ENCODE measurements at places on chromosomes 4 and X.

DNA sequence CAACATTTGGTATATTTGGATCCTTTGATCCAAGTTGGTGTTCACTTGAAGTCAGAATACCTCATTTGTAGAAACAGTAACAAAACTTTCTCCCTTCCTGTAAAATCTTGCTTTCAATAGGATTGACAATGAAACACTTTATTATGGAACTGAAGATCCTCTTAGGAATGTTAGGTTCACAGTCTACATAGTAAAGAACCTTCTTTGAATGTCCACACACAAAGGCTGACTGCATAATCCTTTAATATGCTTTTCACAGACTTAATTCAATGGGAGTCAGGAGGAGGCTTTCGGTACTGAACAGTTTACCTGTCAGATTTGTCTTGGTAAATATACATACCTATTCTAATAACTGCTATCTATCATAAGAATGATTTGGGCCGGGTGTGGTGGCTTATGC lies 188.5 kb downstream of the SPRY1 start:
- DNase-seq, result no peak

DNA sequence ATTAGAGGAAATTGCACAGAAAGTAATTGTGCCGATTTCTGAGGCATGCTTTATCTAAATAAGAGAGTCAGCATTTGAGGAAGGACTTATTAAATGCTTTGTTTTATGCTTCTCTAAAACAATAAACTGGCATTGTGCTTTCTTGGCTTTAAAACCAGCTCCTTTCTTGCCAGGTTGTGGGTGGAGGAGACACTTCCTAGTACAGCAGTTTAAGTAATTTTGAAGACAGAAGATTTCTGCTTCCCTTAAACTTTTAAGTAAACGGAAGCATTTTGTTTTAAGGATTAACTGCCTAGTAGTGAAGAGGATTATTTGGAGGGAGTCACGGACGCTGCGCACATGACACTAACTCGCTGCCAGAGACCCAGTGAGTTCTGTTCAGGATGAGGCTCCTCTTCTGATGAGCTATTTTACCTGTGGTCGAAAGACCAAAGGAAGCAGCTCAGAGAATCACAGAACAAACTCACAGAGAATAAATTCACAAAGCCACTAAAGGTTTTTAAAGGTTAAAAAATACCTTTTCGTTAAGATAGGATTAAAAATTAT lies 169.5 kb downstream of the TLL1 start:
- DNase-seq, result no peak

DNA sequence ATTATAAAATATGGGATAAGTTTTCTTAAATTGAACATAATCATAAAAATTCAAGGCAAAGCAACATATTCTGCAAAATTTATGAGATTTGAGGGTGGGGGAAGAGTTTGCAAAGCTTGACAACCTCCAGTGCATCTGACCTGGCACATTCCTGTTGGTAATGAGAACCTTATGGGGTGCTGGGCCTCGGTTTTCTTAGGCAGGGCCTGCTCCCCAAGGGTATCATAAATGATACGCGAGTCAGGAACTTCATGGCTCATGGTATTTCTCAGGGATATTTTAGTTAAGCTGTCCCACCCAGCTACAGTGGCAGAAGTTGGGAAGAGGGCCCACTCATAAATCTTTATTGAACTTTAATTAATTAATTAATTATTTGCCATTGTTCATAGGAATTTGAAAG lies 13.2 kb downstream of the AFF2 start:
- no peak for DNase-seq

DNA sequence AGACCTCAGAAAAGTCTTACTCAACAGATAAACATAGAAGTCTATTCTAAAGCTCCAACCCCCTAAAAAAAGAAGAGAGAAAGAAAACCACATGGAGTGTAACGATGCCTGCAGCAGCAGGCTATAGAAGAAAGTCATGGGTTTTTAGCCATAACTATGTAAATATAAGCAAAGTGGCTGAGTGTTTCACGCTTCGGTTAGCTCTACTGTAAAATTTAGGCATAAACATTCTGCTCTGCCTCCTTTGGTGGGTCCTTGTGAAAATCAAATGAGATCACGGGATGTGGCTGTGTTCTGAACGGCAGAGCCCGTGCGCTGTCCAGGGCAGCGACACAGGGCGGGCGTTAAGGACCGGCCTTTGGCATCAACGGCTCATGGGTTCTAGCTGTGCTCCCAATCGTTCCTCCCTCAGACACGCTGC lies 78.4 kb downstream of the IRF2 start:
- DNase-seq, result no peak

- no peak for DNase-seq
Observed at GRCh38 chrX:149267878-149268813, 237.0 kb downstream of the IDS start.

- DNase-seq, result no peak
Observed at GRCh38 chrX:56786889-56787733, 58.1 kb downstream of the NBDY start.

GRCh38 chrX:79630033-79631009 lies 263.2 kb upstream of the ITM2A start:
- DNase-seq, result no peak

DNA sequence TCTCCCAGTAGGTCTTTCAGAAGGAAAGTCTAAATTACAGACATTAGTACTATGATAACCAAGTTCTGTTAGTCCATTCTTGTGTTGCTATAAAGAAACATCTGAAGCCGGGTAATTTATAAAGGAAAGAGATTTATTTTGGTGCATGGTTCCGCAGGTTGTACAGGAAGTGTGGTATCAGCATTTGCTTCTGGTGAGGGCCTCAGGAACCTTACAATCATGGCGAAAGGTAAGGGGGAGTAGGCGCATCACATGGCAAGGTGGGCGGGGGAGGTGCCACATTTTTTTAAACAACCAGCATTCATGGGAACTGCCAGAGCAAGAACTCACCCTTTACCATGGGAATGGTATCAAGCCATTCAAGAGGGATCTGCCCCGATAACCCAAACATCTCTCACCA lies 26.2 kb upstream of the USP46 start:
- DNase-seq, result no peak

- no peak for DNase-seq
Observed at GRCh38 chrX:19034025-19034424, 50.1 kb upstream of the PHKA2 start.

DNA sequence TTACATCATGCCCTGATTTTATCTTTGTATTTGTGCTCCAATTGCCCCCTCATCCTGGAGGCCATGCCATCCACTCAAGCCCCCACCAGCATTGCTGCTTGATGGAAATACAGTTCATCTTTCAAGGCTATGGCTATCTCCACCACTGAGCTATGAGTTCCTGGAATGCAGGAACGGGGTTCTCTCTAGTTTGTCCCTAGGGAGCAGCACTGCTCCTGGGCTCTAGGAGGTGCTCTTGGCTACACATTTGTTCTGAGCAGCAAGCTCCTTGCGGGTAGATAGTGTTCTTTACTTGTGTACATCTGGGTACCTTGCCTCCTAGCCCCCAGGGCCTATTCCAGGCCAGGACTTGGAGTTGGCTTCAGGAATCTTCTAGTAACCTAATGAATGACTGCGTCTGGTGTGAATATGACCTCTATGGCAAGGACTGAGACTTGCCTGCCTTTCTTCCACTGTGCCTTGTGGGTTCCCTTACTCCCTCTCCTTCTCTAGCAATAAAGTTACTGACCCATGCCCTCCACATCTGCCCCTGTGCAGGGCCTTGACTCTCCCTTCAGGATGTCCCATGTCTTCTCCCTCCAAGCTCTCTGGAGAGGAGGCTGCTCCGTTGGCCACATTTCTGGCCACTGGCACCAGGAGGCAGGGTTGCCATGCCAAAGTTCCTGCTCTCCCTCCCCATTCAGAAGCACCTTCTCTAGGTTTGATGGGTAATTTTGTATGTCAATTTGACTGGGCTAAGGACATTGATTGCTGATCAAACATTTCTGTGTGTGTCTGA lies 7.6 kb downstream of the CITED1 start:
- no peak for DNase-seq

GRCh38 chr4:105624530-105624929 lies 72.1 kb downstream of the ARHGEF38 start:
- no peak for DNase-seq

GRCh38 chrX:39928704-39929378 lies 168.9 kb downstream of the BCOR start:
- DNase-seq, result no peak

- DNase-seq, result no peak
Observed at GRCh38 chrX:10106806-10107205, 50.0 kb upstream of the CLCN4 start.
